ENCODE measurements at places on chromosomes 3 and 15.

DNA sequence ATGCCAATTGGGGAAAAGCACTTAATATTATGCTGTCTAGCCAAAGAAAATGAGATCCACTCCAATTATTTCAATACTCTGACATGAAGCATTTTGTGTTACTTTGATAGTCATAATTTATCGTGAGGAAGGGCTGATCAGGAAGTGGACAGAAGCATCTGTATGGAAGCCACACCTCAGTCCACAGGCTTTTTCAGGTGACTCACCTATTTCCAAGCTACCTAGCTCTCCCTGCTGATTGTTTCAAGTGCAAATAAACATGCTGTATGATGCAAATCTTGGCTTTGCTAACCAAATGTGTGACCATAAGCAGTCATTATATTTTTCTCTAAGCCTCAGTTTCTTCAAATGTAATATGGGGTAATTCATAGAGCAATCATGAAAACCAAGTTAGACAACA lies 30.8 kb upstream of the CPB1 start:
- DNase-seq, result no peak

DNA sequence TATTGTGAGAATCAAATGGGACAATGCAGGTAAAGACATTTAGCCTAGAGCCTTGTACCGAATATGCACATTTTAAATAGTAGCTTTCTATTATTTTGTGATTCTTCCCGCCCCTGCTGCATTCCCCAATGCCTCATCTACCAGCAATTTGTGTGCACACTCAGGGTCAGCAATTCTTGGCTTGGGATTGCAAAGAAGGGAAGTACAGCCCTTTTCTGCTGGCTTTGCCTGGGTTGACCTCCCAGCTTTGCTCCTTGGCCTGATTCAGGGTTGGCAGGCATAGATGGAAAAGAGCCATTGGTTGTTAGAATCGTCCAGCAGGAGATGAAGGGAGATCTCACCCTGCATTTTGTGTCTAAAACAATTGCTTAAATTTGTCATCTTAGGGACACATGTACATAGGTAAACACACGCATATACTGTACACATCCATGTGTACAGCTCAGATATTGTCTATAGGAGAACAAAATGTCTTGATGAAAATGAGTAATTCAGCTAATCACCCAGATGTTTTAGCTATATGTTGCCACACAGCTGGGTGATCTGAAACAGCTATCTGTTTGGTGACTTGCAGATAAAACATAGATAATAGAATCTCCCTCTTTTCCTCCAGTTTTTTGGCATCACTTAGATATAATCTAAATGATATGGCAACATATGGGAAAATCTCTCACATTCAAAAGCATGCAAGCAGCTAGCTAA lies 340.9 kb upstream of the TBL1XR1 start:
- peak; percentile 50 for DNase-seq

GRCh38 chr15:95307115-95307514 lies 1023.4 kb upstream of the NR2F2 start:
- no peak for DNase-seq

GRCh38 chr15:91488452-91488851 lies 365.1 kb upstream of the SLCO3A1 start:
- DNase-seq, result no peak

DNA sequence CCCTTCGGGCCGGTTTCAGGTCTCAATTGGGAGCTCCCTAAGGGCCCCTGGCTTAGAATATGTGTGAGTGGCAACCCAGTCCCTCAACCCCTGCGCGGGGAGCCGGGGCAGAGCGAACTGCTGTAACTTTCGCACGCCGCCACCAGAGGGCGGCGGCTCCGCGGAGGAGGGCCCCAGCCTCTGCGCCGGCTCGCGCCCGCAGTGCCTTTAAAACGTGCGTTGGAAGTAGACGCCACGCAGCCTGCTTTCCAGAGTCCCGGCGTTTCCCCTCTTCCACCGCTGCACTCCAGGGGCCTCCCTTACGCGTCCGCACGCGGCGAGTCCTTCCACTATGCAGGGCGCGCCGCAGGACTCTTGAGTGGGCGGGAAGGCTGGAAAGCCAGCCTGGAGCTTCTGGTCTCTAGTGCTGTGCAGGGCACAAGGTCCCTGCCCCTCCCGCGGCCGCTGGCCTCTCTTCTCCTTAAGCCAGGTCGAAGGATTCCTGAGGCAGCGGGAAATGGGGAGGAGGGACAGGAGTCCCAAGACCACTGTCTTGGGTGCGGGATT lies 23.7 kb upstream of the RNU6-1 start:
- peak; percentile 95 for DNase-seq

DNA sequence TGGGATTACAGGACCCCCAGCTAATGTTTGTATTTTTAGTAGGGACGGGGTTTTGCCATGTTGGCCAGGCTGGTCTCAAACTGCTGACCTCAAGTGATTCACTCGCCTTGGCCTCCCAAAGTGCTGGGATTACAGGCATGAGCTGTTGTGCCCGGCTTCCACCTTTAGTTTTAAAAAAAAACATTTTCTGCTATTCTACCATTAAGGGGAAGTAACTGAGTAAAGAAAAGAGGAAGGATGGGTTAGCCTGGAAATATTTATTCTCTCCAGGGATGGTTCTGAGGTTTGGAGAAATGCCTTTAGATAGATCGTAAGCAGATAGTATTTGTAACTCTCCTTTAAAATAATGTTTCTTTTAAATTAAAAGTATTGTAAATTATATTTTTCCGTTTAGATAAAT lies 3.1 kb downstream of the AP4E1 start:
- no peak for DNase-seq

GRCh38 chr15:83892498-83892897 lies 238.6 kb downstream of the ADAMTSL3 start:
- DNase-seq, result no peak

DNA sequence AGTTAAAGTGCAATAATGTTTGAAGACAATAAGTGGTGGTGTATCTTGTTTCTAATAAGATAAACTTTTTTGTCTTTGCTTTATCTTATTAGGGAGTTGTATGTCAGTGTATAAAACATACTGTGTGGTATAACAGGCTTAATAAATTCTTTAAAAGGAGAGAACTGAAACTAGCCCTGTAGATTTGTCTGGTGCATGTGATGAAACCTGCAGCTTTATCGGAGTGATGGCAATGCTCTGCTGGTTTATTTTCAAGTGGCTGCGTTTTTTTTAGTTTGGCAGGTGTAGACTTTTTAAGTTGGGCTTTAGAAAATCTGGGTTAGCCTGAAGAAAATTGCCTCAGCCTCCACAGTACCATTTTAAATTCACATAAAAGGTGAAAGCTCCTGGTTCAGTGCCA lies 2.7 kb downstream of the RPL15 start:
- no peak for DNase-seq

DNA sequence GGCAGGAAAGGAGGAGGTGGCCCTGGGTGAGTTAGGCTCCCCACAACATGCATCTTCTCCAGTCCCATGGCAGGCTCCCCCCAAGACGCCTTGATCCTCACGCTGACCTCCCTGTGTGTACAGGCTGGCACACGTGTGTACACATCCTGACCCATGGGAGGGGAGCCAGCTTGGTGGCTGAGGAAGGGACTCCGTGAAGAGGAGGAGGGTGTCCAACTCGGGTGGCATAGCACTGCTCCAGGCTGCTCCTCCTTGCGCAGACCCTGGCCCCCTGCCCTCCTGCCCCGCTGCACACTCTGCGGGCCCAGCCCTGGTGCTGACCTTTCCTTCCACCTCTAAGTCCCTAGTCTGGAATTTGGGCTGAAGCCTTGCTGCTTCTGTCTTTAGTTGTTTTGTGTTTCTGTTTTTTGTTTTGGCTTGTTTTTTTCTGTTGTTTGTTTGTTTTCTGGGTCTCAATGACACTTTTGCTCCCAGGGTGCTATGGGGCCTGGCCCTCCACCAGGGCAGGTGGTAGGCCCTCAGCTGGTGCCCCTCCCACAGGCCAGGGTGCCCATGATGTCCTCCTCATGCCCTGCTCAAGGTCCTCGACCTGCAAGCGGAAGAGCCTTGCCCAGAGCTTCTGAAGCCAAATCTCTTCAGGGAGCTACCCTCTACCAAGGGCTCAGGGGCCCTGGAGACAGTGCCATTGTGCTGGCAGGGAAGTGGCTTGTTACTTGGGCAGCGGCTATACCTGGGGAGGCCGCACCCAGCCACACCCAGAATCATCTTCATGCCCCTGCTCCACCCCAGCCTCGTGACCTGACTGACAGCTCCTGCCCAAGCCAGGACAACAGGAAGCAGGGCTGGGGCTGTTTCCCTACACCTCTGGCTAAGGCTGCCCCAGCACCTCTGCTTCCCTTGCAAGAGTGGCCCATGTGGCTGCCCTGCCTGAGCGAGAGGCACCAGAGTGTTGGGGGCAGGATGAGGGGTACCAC lies 5.1 kb downstream of the EPHB3 start:
- no peak for DNase-seq

DNA sequence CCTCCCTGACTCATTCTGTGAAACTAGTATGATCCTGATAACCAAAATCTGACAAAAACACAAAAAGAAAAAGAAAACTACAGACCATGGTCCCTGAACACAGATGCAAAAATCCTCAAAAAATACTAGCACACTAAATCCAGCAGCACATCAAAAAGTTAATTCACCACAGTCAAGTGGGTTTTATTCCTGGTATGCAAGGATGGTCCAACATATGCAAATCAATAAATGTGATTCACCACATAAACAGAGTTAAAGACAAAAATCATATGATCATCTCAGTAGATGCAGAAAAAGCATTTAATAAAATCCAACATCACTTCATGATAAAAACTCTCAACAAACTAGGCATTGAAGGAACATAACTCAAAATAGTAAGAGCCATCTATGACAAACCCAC lies 12.8 kb downstream of the SAXO2 start:
- no peak for DNase-seq

- DNase-seq, result no peak
These were observed 160.5 kb downstream of the GREM1 start for GRCh38 chr15:32878342-32878741.

GRCh38 chr15:75544359-75544758 lies 34.8 kb downstream of the PTPN9 start:
- no peak for DNase-seq

DNA sequence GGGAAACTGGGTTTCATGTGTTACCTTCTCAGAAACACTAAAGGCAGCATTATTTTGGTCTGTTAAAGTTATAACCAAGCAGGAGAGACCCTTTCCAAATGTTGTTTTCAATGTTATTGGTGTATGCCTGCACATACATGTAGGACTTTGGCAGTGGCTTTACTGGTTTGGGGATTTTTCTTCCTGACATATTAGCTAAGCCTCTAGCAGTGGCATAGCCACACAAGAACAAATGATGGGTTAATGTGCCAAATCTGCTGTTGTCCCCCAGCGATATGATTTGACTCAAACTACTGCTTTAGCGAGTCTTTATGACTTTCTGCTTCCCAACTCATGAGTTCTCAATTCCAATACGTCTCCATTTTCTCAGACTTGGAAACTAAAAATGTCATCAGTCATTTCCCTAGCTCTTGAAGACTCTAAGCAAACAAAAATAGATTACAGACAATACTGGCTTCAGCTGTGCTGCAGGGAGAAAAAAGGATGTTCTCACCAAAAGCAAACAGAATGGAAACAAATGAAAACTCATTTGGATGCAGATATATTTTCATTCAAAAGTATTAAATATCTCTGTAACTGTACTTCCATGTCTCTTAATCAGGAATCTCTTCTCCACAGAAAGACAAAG lies 29.6 kb downstream of the TPM1 start:
- DNase-seq, result no peak

- DNase-seq, result peak; percentile 49
These were observed 169.1 kb upstream of the CCDC54 start for GRCh38 chr3:107208100-107208499.

GRCh38 chr3:194009892-194010533 lies 125.9 kb upstream of the HES1 start:
- DNase-seq, result no peak

GRCh38 chr3:83729576-83729975 lies 1229.2 kb upstream of the CADM2 start:
- DNase-seq, result no peak

GRCh38 chr3:193346259-193346658 lies 32.3 kb downstream of the ATP13A5 start:
- no peak for DNase-seq

DNA sequence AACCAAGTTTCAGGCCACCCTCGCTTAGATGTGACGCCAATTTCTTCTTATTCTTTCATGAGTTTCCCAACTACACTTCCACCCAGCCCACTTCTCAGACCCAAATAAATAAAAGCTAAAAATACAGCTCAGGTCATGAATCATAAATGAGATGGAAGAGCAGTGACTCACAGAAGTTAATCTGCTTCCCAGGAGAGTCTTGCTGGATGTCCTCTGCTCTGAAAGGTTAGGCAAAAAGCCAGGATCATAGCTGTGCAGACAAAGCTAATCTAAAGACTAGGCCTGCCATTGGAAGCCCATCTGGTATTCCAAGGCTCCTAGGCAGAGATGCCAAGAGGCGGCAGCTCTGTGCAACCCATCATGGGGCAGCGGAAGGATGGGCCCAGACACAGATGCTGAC lies 24.1 kb downstream of the SHC4 start:
- DNase-seq, result no peak

DNA sequence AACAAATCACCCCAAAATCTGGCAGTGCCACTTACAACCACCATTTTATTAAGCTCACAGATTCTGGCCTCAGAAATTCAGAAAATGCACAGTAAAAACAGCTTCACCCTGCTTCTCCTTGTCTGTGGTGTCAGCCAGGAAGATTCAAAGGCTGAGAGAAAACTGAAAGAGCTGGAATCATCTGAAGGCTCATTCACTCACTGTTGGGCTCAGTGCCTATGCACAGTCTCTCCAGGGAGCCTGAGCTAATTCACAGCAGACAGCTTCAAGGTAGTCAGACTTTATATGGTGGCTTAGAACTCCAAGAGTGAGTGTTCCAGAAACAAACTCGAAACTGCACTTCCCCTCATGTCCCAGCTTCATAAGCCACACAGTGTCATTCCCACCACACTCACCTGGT lies 16.5 kb upstream of the PLOD2 start:
- no peak for DNase-seq

DNA sequence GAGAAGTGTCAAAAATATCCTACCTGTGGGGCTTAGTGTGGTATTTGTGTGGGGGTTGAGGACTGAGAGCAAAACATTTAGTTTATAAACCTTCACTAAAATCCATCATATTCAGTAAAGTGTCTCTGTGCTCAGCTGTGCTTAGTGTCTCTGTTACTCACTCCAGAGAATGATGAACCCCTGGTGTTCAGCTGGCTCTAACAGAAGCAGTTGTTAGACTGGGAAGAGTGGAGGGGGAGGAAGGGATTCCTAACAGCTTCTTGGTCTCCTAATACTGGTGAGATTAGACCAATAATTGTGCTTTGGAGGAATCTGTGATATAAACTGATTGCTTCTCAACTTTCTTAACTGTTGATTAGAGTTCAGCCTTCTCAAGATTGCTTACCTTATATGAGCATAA lies 1123.5 kb downstream of the ROBO2 start:
- DNase-seq, result no peak
